NCI-H2081 treated with DMSO at 0.1 percent for 48 hours (cell line): ENCODE measurements at places on chromosomes 3 and 15.

GRCh38 chr15:89760303-89761008, 9.4 kb upstream of the MESP1 start:
- no peak for DNase-seq

GRCh38 chr3:187212705-187213104, 15.4 kb downstream of the RTP1 start:
- DNase-seq = no peak

- DNase-seq = no peak
Observed at GRCh38 chr3:160665784-160666526, 11.0 kb upstream of the ARL14 start.

- no peak for DNase-seq
Observed at GRCh38 chr15:100934166-100934565, 15.0 kb downstream of the LRRK1 start.

GRCh38 chr15:55420171-55420866, 12.0 kb downstream of the PIERCE2 start:
- DNase-seq = no peak

- no peak for DNase-seq
Observed at GRCh38 chr3:129057249-129057648, 3.3 kb upstream of the GP9 start.

GRCh38 chr15:66252685-66253417, 699 bp downstream of the MEGF11 start:
- no peak for DNase-seq

DNA sequence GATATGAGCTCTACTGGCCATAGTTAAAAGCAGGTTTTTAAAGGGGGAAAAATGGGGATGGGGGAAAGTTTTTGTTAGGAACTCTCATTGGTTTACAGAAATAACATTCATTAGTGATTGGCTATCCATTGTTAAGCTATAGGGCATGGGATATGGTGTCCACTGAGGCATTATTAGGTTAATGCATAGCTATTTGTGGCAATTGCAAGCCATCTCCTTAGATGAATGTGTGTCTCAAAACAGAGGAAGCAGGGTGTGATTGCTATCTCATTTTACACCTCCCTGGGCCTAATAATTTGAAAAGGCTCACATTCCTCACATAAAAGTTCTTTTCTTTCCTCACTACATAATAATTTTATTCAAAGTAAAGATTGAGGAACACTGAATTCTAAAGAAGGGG, 396.6 kb downstream of the TAFA4 start:
- no peak for DNase-seq

DNA sequence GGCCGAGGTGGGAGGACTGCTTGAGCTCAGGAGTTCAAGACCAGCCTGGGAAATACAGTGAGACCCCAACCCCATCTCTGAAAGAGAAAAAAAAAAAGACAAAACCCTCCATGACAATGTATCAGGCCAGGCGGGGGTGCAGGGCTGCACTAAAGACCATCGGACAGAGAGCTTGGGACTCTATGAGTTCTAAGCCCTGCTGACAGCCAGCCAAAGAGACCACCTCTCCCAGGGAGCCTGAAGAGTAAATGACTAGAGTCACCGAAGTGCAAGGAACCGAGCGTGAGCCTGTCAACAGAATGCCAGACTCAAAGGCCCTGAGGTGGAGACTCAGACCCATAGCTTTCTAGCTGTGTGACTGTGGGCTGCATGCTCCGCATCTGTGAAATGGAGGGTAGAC, 12.5 kb downstream of the POC1A start:
- no peak for DNase-seq

- DNase-seq = no peak
Observed at GRCh38 chr3:14811684-14812083, 7.1 kb upstream of the FGD5 start.

GRCh38 chr15:90743407-90743806, 26.3 kb downstream of the BLM start:
- no peak for DNase-seq

DNA sequence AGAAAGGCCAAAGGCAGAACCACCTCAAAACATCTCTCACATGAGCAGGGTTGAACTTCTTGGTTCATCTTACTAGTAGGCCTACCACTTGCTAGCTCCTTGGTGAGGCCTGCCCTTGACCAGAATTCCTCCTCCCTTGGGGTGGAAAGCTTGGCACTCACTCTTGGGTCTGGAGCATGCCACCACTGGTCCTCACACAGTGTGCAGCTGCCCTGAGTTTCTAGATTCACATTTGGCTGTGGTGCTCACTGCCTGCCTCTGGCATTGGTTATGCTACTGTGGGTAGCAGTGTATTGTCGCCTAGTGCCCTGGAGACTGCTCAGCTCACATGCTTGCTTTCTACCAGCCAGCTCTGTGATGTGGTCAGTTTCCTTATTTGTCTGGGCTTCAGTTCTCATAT, 23.7 kb downstream of the OXNAD1 start:
- no peak for DNase-seq

DNA sequence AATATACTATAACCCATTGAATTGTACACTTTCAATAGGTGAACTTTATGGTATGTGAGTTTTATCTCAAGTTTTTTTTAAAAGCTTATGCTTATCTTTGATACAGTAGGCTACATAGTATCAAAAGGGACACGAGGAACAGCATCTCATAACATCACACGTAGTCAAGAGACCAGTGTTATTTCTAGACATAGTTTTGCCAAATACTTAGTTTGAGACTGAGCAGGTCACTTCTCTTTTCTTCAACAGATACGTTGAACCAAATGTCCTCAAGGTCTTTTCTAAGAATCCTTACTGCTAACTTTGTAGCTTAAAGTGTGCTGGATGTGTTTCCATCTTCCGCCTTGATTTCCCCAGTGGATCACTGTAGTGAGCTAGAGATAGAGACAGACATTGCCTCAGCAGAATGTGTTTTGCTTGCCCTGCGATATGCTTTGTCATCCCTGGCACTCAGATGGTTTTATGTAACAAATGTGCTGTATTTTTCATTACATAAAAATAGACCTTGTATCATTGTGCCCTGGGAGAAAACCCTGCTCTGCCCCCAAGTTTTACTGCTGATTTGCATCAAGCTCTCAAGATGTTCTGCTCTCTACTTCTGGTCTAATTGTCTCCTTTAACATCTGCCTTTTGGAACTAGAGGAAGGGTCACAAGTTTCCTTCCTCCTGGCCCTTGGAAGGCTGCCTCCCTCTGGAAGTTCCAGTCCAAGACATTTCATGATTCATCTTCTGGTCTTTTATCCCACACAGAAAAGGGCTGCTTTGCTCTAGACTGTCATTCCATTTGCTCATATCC, 426.4 kb upstream of the RGMA start:
- no peak for DNase-seq

DNA sequence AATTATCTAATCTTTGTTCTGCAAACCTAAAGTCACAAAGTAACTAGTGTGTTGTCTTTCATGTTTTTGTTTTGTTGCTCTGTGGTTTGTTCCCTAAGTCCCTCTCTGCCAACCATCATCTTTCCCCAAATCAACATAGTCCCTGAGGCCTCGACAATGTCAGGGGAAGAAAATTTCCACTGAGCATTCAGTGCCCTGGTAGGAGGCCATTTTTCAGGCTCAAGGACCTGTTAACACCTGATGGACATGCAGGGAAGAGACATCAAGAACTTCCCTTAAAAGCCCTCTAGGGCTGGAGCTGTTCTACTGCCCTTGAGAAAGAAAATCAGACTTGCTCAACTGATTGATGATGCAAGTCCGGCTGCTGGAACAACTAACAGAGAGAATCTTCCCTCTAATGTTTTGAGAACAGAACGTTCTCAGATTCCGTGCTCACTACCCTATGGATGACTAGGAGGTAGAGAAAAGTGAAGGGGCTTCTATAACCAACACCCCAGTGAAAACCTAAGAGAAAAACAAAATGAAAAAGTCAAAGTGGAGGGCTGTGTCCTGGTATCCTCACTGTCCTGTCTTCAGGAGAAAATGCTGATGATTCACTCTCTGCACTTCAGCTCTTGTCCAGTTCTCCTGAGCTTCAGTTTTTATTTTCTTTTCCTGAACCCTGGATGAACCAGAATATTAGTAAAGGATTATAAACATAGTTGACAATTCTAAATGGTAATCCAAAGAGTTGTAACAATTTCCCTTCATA, 373.1 kb downstream of the FOXP1 start:
- DNase-seq = no peak

GRCh38 chr3:171649911-171650592, 160.2 kb downstream of the PLD1 start:
- DNase-seq = no peak

GRCh38 chr3:29143151-29143550, 137.7 kb upstream of the RBMS3 start:
- no peak for DNase-seq

DNA sequence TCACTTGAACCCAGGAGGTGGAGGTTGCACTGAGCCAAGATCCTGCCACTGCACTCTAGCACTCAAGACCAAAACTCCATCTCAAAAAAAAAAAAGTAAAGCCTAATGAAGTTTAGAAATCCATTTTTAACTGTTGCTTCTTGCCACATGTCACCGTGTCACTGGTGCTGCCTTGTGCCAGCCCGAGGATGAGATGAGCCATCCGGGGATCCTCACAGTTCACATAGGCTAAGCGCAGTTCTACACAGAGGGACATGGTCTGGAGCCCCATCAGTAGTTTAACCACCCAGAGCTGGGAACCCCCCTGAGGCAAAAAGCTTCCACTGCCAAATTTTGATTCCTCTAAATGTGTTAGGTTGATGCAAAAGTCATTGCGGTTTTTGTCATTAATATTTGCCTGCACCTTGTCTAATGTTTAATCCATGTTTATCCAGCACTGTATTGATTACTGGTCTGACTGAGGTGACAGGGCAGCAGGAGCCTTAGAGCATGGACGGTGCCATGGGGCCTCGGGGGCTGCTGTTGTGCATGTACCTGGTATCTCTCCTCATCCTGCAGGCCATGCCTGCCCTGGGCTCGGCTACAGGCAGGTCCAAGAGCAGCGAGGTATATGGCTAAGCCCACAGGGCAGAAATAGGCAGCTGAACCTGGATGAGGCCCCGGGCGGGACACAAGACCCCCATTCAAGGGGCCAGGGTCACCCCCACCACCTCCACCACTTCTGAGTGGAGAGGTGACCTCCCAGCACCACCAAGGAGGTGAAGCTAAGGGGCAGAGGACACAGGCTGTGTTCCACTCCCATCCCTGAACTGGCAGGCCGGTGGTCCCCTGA, at the start of gene ITIH1:
Gene ITIH1 (plus strand): TSS at position 473 of the 832 bp plus-strand sequence. CDS start 17 bp downstream, at position 490.
- no peak for DNase-seq

DNA sequence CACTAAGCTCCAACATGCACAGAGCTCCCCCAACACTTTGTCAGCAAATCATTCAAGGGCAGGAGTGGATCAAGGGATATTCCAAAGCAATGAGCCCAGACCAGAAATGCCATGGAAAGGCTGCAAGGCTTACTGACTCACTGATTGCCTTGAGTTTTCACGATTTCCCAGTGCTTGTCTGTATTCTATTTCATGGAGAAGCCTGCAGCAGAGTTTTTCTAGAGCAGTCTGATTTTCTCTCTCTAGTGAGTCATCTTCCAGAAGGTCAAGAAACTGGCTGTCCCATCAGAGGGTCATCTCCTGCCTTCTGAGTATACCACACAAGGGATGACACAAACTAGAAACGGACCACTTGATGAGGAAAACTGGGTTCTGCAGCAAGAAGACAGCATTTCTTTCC, 16.5 kb downstream of the LMCD1 start:
- DNase-seq = no peak

DNA sequence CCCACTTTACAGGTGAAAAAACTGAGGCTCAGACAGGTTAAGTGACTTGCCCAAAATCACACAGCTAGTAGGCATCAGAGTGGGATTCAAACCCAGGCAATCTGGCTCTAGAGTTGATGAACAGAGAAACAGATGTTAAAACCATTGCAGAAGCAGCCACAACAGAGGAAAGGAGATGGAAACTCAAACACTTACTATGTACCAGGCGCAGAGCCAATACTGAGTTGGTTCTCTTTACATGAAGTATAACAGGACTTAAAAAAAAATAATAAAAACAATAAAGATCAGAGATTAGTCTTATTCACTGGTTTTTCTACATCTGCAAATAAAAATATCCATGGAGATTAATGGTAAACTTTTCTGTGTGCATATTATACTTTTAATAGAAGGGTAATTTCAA, 84.9 kb upstream of the SPATA12 start:
- DNase-seq = no peak

- no peak for DNase-seq
Observed at GRCh38 chr3:183907911-183908331, 23.2 kb upstream of the PARL start.

- no peak for DNase-seq
Observed at GRCh38 chr3:177041021-177041729, 156.1 kb downstream of the TBL1XR1 start.

- DNase-seq = no peak
Observed at GRCh38 chr3:178381971-178382448, 154.2 kb upstream of the KCNMB2 start.

GRCh38 chr3:134018406-134018805, 11.3 kb downstream of the SLCO2A1 start:
- no peak for DNase-seq

- DNase-seq = no peak
Observed at GRCh38 chr3:136733317-136733833, 18.8 kb downstream of the STAG1 start.

DNA sequence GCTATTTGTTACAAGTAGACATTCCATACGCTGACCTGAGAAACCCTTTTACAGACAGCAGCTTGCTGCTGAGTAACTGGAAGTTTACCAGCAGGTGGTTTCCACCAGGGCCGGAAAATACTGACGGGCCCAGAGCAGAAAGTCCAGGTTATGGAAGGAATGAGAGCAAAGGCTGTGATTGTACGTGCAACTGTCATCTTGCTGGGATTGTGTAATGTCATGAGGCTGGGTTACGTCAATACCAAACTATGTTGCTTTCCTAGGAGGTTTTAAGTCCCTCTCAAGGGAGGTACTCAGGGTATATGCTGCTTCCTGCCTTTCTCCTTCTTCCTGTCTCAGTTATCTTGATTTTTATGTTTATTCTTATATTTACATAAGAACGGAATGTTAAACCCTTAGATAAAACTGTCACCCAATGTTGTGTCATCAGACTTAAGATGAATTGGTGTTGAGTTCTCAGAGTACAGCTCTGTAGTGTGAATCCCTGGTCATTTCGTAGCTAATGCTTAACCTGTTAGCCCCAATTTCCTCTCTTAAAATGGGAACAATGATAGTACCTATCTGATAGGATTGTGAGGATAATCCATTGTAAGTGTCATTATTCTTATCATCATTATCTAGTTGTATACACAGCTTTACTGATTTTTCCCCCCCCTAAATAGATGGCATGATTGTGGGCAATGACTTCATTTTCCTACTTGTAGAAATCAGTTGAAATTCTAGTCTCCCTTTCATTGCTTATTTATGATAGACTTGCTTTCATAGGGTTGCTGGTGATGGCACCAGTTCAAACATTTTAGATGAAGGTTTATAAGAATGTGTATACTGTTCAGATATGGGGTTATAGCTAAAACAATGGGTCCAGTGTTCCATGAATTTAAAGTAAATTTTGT, 101.4 kb downstream of the FNDC3B start:
- DNase-seq = no peak

- DNase-seq = no peak
Observed at GRCh38 chr15:89091627-89092220, 3.5 kb downstream of the ABHD2 start.

GRCh38 chr3:171163101-171164066, 136.9 kb upstream of the SLC2A2 start:
- DNase-seq = no peak
